ENCODE measurements at places on chromosomes 5 and 9.

DNA sequence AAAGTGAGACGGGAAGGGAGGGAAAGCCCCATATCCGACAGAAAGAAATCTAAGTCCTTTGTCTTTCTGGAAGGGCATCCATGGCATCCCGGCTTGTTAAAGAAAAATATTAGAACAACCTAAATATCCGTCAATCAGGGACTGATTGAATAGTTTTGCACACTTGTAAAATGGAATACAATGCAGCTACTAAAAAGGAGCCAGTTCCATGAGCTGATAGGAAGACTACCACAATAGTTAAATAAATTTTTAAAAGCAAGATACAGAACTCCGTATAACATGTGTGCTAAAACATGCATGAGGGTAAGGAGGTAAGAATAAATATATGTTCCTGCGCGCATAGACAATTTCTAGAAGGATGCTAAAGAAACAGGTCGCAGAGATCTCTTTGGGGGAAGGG lies 12.8 kb upstream of the GNPDA1 start:
- no peak for DNase-seq

- DNase-seq = no peak
Observed at GRCh38 chr9:99682870-99683269, 138.8 kb upstream of the NR4A3 start.

GRCh38 chr9:101629636-101630035 lies 34.9 kb upstream of the PPP3R2 start:
- no peak for DNase-seq

- no peak for DNase-seq
Observed at GRCh38 chr5:88288528-88289197, 20.0 kb upstream of the TMEM161B start.

- no peak for DNase-seq
Observed at GRCh38 chr9:35294066-35294465, 132.3 kb downstream of the UNC13B start.

- DNase-seq = no peak
Observed at GRCh38 chr5:50359187-50359586, 81.9 kb downstream of the EMB start.

- no peak for DNase-seq
Observed at GRCh38 chr9:74729136-74729695, 158.5 kb downstream of the TRPM6 start.

GRCh38 chr9:14303100-14303499 lies 10.8 kb downstream of the NFIB start:
- no peak for DNase-seq
